Activated naive CD4-positive, alpha-beta T cell (primary cell): ENCODE measurements at places on chromosomes 5 and 9.

GRCh38 chr5:87410931-87411330 is 1.8 kb downstream of the CCNH start:
- no peak for DNase-seq

GRCh38 chr5:66174338-66174737 is 30.2 kb downstream of the SREK1 start:
- no peak for DNase-seq

DNA sequence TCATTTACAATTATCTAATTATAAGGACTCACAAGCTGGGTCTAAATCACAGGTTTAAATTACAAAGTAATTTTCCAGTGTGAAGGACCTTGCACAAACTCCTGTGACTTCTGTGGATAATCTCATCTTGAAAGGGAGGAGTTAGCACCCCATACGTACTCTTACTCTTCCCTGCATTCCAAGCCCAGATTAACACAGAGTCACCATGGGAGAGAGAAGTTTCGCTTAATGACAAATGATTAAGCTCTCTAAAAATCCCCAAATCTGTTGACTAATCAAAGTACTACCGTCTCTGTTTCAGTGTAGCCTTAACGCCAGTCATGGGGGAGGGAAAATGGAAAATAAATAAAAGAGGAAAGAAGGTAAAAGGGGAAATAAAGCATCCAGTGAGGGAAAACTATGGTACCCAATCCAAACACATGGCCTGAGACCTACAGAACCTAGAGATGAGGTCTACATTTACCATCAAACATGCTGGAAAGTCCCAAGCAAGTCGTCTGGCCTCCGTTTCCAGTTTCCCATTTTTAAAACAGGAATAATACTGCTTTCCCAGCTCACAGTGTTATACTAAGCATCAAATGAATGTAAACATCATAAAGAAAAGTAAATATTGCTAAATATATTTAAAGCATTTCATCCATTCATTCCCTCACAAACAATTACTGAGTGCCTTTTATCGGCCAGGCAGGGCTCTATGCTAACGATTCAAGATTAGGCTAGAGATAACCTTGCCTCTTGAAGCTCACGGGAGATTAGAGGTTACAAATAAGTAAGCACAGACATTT is 63.2 kb downstream of the PCA3 start:
- no peak for DNase-seq

DNA sequence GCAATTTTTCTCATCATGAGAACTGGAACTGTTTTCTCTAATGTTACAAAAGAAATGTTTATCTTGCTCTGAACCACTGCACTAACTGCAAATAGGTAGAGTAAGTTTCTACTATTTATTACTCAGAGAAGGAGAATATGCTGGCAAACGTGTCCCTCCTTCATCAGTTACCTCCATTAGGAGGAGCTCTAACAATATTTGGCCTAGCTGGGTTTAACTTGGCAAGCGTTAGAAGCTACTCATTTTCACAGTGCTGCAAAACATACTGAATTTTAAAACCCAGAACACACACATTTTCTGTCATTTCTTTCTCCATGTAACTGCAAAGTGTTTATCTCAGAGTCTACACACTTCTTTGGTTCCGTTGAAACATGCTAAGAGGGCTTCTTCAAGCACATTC is 101.0 kb upstream of the GABRG2 start:
- no peak for DNase-seq

GRCh38 chr5:106080535-106080934 is 1590.2 kb downstream of the EFNA5 start:
- no peak for DNase-seq

DNA sequence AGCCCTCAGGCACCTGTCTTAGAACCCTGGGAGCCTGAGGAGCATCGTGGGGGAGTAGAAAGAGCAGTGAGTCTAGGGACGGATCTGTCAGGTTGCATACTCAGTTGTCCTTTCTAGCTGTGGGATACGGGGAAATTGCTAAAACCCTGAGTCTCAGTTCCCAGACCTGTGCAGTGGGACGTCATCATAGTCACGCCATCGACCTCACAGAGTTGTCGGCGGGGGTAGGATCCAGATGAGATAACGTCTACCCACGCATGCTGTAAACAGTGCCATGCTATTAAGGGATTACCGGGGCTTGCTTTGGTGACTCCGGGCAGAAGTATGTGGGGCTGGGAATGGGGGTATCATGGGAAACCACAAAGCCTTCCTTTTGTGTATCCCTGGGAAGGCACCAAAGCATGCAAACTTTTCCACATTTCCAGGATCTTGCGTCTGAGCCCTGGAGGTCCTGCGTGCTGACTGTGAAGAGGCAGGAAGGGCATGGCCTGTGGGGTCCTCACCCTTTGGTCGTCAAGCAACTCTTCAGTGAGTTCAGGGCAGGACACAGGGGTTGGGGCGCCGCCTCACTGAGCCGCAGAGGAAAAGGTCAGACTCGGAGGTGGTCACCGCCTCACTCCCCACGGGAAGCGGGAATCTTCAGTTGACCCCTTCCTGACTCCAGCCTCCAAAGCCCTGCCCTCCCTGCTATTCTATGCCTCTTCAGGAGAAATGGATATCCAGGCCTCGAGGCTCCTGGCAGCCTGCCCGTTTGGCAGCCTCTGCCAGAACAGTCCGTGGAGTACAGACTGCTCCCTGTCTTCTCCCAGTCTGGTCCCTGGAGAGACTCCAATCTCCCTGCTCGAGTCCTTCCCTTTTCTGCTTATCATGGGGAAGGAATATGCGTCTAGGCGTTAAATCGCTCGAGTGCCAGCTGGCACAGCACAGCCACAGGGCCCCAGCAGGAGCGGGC is 186.8 kb upstream of the KLF9 start:
- DNase-seq = no peak

- DNase-seq = no peak
These were observed 43.6 kb downstream of the SEC61B start for GRCh38 chr9:99265691-99266090.

GRCh38 chr9:137164370-137165249 is 5.2 kb downstream of the LRRC26 start:
- no peak for DNase-seq

- no peak for DNase-seq
These were observed 404.4 kb downstream of the ARHGEF28 start for GRCh38 chr5:74030371-74030770.

DNA sequence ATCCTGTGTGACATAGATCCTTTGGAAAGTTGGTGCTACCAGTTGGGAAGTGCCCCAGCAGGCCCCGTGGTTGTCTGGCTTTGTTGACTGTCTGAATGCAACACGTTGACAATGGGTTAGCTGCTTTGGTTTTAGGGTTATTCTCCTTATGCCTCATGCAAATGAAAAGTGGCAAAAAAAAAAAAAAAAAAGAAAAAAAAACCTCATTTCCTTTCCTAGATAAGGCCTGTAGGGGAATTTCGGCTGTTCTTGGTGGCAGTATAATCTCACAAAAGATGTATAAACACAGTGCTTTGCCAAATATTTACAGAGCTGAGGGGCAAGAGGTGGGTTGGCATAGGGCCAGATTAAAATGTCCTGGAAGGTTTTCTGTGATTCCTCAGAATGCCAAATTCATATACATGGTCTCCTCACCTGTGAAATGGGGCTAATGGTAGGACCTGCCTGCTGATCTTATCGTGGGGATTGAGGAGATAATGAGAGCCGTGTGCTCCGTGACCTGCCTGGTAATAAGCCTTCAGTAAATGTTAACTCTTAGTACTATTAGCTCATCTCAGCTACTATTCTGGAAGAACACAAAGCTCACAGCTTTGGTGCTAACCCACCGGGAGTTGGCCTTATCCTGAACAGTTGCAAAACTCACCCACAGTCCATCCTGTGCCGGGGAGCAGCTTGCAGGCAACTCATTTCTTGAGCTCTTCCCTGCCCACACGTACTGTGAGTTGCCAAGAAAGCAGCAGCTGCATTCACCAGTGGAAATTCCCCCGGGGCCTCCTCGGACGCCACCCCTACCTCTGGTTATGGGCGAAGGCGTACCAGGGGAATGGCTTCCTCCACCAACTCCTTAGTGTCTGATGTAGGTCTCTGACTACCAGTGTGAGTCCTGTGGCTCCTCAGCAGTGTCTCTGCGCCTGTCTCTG is 220.3 kb downstream of the NR3C1 start:
- DNase-seq = no peak

- DNase-seq = no peak
These were observed 164.1 kb upstream of the ZNF618 start for GRCh38 chr9:113712053-113712452.

DNA sequence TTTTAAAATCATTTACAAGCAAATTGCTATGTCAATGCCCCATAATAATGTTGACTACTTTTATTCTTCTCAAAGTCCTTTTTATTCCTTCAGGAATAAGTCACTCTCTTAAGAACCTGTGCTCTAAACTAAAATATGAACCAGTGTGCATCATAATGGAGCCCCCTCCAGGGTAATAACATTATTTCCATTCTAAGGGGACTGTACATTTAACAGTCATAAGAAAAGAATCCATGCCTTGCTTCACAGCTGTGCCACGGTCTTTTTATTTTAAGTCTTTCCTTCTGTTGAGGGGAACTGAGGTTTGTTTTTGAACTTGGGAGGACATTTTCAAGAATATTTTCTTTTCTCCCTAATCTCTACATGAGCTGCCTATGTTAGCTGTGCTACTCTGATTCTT is 297.6 kb downstream of the MAN2A1 start:
- DNase-seq = no peak

DNA sequence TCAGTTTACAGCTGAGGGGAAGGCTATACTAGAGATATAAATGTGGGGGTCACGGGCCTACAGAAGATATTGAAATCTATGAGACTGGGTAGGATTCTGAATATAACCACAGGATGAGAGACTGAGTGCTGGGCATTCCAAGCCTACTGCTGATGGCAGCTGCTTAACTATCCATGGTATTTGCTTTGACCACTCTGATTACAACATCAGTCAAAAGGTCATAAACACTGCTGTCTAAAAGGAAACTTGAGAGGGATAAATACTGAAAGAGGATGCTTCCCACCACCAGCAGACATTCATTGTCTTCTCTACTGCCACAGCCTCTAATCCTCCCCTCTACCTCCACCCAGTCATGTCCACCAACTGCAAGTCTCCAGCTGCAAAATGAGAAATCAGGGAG is 3.8 kb downstream of the ZNF622 start:
- DNase-seq = no peak

DNA sequence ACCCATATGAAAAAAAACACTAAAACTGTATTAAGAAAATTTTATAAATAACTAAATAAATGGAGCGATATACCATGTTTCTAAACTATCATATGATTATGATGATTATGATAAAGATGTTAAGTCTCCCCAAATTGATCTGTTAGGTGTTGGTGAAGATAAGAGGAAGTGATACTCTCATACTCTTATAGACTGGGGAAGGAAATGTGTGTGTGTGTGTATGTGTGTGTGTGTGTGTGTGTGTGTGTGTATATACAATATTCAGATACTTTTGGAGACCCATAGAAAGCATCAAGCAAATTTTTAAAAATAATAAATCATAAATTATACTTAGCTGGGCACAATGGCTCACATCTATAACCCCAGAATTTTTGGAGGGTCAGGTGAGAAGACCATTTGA is 62.9 kb downstream of the TMEM232 start:
- DNase-seq = no peak

DNA sequence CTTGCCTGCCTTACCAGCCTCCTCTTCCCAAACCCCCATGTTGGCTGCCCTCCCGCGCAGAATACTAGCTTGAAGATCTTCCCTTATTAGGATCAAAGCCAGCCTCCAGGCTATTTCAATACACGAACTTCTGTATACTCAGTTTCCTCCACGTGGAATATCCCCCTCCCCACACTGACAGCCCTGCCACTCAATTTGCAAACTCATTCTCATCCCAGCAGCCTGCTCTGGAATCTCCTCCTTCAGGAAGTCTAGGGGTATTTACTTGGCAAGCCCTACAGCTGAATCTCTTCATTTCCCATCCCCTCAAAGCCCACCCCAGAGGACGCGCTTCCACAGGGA is 157.0 kb upstream of the SMIM23 start:
- DNase-seq = no peak

GRCh38 chr9:121975801-121976277 is 117.3 kb downstream of the TTLL11 start:
- no peak for DNase-seq

DNA sequence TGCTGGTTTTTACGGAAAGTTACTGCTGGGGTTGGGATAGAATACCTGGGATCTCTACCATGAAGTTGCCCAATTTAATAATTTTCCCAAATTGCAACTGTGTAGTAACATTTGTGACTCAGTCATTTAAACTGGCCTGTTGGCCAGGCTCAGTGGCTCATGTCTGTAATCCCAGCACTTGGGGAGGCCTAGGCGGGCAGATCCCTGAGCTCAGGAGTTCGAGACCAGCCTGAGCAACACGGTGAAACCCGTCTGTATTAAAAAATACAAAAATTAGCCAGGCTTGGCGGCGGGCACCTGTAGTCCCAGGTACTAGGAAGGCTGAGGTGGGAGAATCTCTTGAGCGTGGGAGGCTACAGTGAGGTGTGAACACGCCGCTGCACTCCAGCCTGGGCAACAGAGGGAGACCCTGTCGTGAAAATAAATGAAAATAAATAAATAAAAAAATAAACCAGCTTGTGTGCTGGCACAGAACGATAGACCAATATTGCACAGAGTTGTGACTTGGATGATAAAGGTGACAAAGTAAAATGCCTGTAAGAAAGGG is 160.7 kb upstream of the ZNF608 start:
- no peak for DNase-seq

DNA sequence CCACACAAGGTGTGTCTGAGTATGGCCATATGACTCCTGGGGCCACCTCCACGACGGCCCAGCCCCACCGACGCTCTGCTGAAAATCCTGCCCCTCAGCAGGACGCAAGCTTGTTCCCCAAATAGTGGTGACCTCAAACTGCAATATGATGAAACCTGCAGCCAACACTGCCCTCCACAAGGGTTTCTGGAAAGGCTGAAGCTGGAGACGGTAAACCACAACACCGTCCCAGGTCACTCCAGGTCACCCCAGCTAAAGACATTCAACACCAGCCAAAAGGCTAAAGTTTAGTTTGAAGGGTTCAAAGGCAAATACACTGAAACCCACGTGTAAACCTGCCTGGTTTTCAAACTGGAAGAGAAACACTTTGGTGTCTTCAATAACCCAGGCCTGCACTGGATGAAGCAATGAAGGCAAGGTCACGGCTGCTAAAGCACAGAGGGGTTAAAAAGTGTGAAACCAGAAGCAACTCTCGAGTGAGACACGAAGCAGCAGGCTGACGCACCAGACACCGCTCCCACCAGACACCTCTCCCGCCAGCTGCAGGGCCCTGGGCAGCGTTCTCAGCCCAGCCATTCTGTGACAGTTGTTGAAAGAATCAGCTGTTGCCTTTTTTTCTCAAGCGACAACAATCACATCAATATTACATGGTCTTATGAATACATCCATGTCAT is 1.8 kb upstream of the LHX3 start:
- DNase-seq = no peak

GRCh38 chr9:123718188-123718587 is 211.7 kb downstream of the DENND1A start:
- no peak for DNase-seq

- DNase-seq = no peak
These were observed at the start of gene GLRA1 for GRCh38 chr5:151924564-151925301. Gene GLRA1 (minus strand): TSS chr5:151924851. CDS start chr5:151924549, 302 bp downstream.

DNA sequence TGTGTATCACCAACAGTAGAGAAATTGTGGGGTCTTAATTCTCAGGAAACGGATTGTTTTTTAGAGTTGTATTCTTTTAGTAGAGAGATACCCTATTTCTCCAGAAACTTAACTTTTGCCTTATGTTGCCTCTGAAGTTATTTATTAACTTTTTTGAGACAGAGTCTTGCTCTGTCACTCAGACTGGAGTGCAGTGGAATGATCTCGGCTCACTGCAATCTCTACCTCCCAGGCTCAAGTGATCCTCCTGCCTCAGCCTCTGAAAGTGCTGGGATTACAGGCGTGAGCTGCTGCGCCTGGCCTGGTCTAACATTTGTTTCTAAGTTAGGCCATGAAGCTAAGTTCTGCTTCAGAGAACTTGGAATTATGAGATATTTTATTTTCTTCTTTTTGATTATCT is 75.0 kb downstream of the CFAP95 start:
- no peak for DNase-seq
